Activated CD4-positive, alpha-beta memory T cell treated with anti-CD3 and anti-CD28 coated beads, Interleukin-2, amount 10 ng/mL, durations not matched to agents 7 days and 5 days (primary cell): ENCODE measurements at places on chromosomes 11 and 22. TPM values are rescaled to one million over a fixed set of nuclear protein-coding genes. Genes with fewer than 3 reads are reported as not detected.

Gene PNPLA5
- total RNA-seq, result not detected

Gene VSIG2
- 0.55 TPM for total RNA-seq

Gene FBLN1
- total RNA-seq, result not detected

Gene VSIG10L2
- total RNA-seq, result not detected

Gene BBS1
- total RNA-seq, result 16.9 TPM

Gene DDIAS
- total RNA-seq, result 10.1 TPM

Gene HORMAD2
- not detected for total RNA-seq

Gene TM7SF2
- 27.2 TPM for total RNA-seq

Gene HMBS
- 17.3 TPM for total RNA-seq

Gene IFTAP
- 0.75 TPM for total RNA-seq

Gene PIWIL4
- total RNA-seq, result 0.60 TPM

Gene CFL1
- total RNA-seq, result 1,734 TPM

Gene TYR
- not detected for total RNA-seq

Gene LBHD1
- total RNA-seq, result 18.3 TPM

Gene ESRRA
- total RNA-seq, result 42.2 TPM

Gene SMIM35
- total RNA-seq, result 0.45 TPM

Gene TBX1
- not detected for total RNA-seq

Gene OR6T1
- not detected for total RNA-seq

Gene PLEKHA7
- total RNA-seq, result 3.4 TPM

Gene OR51Q1
- total RNA-seq, result not detected

Gene GGTLC2
- not detected for total RNA-seq

Gene LRRC74B
- total RNA-seq, result not detected

Gene SLC17A6
- total RNA-seq, result not detected

Gene FOLR3
- total RNA-seq, result not detected

Gene SC5D
- 28.5 TPM for total RNA-seq

Gene OR52E8
- total RNA-seq, result not detected

Gene ANKK1
- total RNA-seq, result not detected

Gene OR2AG2
- not detected for total RNA-seq

Gene SLCO2B1
- total RNA-seq, result 0.30 TPM

Gene PLA2G3
- not detected for total RNA-seq

Gene PRSS23
- total RNA-seq, result 4.0 TPM

Gene ZNF70
- total RNA-seq, result 1.6 TPM

Gene NRIP3
- total RNA-seq, result 2.4 TPM

Gene NRGN
- 8.4 TPM for total RNA-seq

Gene SMIM38
- total RNA-seq, result 0.13 TPM

Gene NPTXR
- total RNA-seq, result 0.91 TPM

Gene ACR
- not detected for total RNA-seq
